ENCODE measurements at places on chromosomes 5 and 9.

- no peak for DNase-seq
Measured at GRCh38 chr5:168424594-168425323, 61.5 kb upstream of the RARS1 start.

DNA sequence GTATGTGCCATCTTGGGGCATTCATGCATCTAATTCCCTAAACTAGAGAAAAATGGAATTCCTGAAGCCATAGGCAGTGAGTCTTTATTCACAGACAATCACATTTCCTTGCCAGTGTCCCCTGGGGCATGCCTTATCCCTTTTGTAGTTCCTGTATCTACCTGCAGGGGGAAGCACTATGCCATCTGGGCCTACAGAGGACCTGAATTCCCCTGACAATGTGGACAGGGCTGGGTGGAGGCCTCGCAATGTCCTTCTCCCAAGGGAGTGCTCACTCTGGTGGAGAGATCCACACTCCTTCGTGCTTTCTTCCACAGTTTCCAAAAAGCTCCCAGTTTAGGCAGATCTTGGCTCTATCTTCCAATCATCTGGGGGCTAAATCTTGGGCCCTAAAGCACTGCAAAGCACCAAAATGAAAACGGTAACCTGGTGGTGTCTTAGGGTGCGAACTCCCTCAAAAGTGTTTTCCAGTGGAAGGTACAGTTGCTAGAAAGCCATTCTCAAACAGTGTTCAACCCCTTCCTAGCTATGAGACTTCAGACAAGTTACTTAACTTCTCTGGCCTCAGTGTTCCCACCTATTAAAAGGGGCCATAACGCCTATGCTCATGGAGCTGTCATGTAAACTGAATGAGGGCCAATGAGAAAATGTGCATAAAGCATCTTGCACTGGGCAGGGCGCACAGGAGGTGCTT lies 17.5 kb downstream of the WHRN start:
- no peak for DNase-seq

DNA sequence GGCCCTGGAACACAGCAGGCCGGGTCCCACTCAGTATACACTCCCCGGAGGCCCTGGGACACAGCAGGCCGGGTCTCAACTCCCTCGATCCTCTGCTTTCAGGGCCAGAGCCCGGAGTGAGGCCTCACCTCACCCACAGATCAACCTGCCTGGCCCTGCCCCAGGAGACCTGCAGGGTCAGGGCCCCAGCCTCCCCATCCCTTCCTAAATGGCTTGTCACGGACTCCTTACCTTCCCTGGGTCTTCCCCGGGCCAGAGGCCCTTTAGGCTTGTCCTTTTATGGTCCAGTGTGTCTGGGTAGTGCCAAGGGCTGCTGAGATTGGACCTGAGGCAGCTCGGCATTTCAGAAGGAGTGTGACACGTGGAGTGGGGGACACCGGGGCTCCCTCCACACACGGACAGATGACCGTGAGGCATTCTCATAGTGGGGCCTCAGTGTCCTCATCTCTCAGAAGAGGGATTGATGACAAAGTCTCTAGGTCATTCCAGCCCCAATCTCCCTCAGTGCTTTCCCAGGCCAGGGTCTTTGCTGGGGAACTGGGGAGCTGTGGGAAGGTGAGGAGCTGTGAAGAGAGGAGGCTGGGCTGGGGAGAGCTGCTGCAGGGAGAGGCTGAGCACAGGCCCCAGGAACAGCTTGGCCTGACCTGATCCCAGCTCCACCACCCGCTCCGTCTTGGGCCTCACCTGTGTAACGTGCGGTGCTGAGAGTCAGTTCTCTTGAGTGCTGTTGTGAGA lies 18.0 kb upstream of the PLEKHG4B start:
- DNase-seq, result no peak

GRCh38 chr5:181042036-181042713 lies 2.1 kb downstream of the BTNL9 start:
- no peak for DNase-seq

DNA sequence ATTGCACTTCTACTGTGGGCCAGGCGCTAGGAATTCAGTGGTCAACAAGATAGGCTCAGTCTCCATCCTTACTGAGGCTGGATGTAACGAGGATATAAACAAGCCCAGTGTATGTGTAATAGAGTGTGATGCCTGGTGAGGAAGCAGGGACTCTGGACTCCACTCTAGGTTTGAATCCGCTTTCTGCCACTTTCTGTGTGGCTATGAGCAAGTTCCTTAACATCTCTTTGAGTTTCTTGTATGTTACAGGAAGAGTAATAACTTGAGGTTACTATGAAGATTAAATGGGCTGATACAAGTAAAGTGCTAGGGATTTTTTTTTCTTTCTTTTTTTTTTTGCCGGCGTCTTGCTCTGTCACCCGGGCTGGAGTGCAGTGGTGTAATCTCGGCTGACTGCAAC lies 12.4 kb downstream of the DOCK2 start:
- no peak for DNase-seq

GRCh38 chr9:3912280-3912679 lies 386.5 kb upstream of the RFX3 start:
- no peak for DNase-seq

GRCh38 chr5:67190861-67191260 lies 5.7 kb downstream of the CD180 start:
- no peak for DNase-seq

DNA sequence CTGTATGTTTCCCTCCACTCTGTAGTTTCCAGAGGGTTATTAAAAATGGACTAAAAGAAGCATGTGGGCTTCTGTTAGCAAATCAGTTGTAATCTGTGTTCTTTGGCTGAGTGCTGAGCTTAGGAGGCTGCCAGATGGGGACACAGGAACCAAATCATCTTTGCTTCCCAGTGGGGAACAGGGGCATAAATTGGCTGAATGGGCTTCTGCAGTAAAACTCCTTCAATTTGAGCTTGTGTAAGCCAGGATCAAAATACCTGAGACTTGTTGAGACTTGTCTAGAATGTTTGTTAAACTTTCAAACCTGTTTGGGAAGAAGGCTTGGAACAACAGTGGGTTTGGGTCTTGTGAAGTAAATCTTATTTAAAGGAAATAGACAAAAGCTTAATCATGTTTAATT lies 32.2 kb upstream of the TNFAIP8 start:
- no peak for DNase-seq

GRCh38 chr5:133653760-133654049 lies 41.4 kb upstream of the FSTL4 start:
- no peak for DNase-seq

DNA sequence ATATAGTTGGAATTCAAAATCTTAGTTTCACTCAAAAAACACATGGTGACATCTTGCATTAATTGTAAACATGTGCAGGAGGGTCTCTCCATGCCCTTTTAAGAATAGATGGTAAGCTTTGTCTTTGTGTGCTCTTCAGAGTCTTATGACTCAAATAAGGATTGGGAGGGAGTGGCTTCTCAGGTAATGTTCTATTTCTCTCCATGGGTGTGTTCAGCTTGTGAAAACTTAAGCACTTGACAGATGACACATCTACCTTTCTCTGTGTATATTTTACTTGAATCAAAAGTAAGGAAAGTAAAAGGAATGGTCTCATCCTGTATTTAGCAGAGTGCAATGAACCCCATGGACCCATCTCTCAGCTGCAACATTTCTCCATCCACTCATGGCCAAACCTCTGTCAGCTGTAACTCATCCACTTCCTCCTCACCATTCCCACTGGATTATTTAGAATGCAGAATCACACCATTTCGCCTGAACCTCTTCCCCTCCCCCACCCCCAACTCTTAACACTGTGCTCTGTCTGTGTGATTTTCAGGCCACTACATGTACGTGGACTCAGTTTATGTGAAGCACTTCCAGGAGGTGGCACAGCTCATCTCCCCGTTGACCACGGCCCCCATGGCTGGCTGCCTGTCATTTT lies 82.1 kb downstream of the MAMDC2 start:
- DNase-seq, result no peak

- DNase-seq, result no peak
Measured at GRCh38 chr5:126341906-126342630, 81.1 kb upstream of the GRAMD2B start.

GRCh38 chr5:132261881-132262845 lies 4.7 kb downstream of the PDLIM4 start:
- no peak for DNase-seq

GRCh38 chr5:150642567-150642927 lies 2.1 kb downstream of the SYNPO start:
- no peak for DNase-seq

DNA sequence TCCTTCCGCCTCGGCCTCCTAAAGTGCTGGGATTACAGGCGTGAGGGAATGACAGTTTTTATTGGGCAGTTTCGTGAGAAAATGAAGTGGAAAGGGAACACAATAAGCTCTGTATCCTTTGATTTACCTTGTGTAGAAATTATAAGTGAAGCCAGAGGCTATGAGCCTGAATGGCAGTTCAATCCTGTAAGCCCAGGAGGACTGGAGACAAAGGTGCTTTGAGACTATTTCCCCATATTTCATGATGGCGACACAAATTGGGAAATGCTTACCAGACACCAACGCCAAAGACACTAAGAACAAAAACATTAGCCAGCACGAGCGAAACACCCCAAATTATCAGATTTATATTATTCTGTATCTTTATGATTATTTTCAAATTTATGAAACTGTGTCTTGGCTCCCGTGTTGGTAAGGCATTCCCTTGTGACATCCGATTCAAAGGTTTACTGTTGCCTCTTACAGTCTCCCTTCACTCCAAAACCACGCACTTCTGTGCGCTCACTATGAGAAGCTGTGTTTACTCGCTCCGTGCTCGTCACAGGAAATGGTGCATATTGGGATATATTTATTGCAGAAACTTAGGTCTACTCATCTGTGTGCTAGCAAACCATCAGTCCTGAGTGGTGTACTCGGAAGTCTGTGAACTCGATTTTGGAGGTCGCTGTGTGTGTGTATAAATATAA lies 73.9 kb downstream of the SH3PXD2B start:
- no peak for DNase-seq

- DNase-seq, result no peak
Measured at GRCh38 chr9:80560976-80561375, 989.2 kb downstream of the TLE4 start.

DNA sequence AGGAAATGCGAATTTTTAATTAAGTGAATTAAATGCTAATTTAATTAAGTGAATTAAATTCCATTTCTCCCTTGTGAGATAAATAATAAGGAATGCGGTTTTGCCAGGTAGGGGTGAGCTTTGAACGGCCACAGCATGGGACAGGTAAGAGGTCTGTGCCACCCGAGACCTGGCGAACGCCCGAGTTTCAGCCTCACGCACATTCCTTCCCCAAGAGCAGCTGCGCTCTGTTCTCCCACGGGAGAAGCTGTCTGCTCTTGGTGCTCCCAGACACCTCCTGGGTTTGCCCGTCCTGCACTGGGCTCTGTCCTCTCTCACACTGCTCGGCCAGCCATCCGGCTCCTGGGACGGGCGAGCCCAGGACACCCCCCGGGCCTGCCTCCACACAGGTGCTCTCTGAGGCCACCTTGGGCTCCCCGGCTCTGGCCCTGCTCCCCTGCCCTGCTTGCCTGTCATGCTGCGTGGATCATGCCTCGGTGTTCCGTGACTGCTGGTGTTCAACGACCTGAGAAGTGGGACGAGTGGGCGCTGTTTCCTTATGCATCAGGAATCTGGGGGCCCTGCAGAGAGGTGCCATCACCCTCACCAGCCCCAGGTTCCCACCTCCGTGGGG lies 13.7 kb upstream of the CAMSAP1 start:
- DNase-seq, result no peak

- DNase-seq, result no peak
Measured at GRCh38 chr5:144189800-144190429, 19.2 kb downstream of the KCTD16 start.

DNA sequence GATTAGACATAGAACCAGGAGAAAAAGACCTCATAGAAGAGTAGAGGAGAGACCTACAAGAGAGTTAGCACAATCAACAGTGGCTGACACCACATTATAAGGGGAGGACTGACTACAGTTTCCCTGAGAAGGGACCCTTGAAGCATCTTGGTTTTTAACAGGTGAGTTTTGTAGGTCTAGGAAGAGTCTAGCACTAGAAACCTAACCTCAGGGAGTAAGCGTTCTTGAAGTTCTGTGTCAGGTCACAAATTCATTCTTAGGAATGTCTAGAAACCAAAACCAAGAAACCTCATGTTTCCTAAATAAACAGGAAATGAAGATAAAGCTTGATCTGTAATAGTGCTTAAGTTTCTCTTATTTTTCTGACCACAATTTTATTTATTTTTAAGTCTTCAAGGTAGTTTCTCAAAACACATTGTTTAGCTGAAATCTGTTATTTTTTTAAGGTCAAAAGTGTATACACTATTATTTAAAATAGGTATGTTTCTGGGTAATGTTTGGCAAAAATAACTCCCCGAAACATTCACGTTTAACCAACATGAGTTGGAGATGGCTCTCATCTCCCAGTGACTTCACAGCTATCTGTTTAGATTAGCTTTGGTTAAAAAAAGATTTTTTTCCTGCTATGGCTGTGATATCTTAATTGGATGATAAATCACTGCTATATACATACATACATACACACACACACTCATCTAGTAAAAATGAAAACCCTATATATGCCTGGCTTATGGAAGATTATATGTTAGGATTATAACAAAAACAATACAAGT lies 37.1 kb downstream of the MAP3K1 start:
- DNase-seq, result no peak

DNA sequence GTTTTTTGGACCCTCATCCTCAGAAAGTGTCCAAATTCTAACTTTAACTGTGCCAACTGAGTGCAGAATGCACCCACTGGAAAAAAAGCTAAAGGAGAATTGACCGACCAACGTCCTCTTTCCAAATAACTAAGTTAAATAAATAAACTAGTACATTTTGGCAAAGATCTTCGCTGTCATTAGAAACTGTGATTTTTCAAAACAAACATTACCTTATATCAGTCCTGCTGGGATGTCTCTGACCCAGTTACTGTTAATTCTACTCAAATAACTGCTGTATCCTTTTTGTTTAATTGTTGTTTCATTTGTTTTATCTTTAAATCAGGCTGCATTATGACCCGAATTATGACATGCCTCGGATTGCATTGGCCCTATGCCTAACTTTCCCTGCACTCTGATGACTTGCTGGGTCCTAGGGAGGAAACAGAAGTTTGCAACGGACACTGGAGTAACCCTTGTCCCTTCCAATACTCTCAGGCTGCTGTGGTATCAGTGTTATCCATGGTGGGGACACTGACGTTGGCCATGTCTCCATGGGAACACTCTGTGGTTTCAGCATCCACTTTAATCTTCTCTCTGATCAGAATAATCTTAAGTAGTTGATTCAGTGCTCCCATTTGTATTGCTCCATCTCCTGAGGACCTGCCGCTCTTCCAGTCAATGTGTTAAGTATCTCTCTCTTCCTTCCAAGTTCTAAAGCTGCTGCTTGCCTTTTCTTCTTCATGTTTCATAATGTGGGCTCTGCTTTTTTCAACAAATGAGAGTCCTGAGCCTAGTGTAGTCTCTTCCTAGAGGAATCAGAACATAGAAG lies 11.1 kb upstream of the IFNA5 start:
- DNase-seq, result no peak

DNA sequence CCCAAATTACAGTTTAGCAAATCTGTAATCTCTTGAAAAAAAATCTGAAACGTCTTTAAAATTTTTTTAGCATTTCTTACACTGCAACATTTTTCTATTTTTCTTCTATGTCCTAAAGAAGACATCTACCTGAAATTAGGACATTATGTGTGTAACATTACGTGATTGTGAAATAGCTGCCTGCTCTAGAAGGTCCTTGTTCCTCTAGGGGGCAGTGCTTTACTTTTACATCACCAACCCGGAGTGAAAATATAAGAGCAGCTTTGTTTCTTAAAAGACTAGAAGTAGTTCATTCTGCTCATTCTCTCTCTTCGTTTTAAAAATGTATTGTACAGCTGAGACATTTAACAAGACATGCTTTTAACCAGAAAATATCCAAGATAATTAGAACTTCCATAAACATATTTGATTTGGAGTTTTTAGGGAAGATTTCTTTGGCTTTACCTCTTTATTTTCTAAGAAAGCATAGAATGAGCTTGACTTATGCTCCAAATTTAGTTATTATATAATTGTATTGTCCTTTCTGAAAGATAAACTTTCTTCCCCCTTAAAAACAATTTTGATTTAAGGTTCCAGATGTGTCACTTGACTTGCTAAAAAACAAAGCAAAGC lies 48.1 kb upstream of the RIOK2 start:
- peak; percentile 58 for DNase-seq

Measured in urinary bladder (tissue), 4 donors.